Hematopoietic multipotent progenitor cell (in vitro differentiated cells): ENCODE measurements at places on chromosomes 16 and 17. TPM values are rescaled to one million over a fixed set of nuclear protein-coding genes. Genes with fewer than 3 reads are reported as not detected.

Gene LGALS9B
- under 0.01 TPM for total RNA-seq

DNA sequence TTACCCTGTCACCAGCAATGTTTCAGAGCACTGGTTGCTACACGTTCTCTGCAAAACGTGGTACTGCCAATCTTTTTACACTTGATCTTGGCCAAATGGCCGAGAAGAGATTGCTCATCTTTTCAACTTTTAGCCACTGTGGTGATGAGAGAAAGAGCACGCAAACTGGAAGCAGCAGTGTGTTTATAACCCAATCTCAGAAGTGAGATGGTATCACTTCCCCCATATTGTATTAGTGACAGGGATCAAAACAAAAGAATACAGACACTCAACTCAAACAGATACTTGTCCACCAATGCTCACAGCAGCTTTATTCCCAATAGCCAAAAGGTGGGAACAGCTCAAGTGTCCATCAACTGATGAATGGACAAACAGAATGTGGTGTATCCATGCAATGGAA, 72.1 kb upstream of the FA2H start:
- DNase-seq: no peak

DNA sequence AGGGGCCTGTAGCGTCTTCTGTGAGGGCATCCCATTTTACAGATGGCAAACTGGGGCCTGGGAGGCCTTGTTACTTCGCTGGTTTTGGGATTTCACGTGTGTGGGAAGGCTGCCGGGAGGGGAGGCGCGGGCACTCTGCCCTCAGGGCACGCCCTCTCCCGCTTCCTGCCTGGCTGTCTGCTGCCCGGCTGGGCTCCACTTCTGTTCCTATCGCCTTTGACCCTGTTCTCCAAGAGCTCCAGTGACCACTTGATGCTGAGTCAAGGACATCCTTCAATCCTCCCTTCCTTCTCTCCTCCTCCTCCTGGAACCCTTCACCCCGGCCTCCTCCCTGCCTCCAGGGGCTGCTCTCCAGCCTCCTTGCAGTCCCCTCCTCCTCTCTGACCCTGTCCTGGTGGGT, 16.0 kb downstream of the SPNS3 start:
- no peak for DNase-seq

- no peak for DNase-seq
Measured at GRCh38 chr16:88624977-88625576, 13.3 kb upstream of the IL17C start.

DNA sequence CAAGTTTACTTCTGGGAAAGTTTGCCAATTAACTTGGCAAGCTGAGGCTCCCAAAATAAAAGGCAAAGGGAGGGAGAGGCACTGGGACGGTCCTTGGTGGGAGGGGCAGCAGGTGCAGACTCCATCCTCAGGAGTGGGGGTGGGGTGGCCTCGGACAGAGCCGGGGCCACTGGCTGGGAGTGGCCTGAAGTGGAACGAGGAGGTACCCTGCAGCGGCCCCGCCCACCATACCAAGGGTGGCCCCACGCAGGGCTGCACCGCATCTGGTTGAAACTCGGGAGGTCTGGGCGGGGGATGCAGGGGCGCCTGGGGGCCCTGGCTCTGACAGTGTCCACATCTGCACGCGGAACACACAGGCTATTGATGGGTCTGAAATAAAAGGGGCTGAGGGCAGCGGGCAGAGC, 42.4 kb upstream of the SLC38A10 start:
- no peak for DNase-seq

DNA sequence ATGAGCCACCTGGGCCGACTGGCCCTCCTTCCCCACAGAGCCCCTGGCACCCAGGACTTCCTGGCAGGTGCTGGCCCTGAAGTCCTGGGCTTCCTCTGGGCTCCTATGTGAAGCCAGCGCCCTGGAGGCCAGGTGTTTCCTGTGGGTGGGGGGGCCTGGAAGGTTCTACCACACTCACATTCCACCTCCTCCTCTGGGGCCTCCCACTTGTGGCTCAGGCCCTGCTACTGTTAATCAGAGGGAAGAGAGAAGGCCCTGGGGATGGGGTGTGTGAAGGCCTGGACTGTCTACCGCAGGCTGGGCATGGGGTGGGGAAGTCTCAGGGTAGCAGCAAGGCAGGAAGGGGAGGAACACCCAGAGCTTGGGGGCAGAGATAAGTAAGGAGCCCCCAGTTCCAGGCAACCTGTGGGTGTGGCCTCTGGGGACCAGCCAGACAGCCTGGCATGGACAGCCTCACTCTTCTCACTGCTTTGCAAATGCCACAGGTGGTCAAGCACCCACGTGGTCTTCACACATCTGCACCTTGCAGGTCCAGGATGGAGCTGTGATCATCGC, 111.9 kb upstream of the TNRC6C start:
- DNase-seq: no peak

Gene LAT
- total RNA-seq: 3.0 TPM

- no peak for DNase-seq
Measured at GRCh38 chr16:50209546-50210265, 56.6 kb downstream of the TENT4B start.

Gene CIBAR2
- not detected for total RNA-seq

DNA sequence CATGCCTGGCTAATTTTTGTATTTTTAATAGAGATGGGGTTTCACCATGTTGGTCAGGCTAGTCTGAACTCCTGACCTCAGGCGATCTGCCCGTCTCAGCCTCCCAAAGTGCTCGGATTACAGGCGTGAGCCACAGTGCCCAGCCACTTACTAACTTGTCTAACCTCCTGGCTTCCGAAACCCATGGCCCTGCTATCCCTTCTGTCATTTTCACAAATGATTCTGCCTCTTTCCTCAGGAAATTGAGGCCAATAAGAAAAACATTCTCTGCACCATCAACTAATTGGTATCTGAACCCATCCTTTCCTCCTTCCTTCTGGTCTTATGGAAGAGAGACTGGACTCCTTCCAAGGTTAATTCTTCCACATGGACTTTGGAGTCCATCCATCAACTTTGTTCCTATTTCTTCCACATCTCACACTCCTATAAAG, 27.9 kb upstream of the TNRC6A start:
- no peak for DNase-seq

GRCh38 chr17:48595278-48595999, 1.9 kb upstream of the HOXB5 start:
- no peak for DNase-seq

DNA sequence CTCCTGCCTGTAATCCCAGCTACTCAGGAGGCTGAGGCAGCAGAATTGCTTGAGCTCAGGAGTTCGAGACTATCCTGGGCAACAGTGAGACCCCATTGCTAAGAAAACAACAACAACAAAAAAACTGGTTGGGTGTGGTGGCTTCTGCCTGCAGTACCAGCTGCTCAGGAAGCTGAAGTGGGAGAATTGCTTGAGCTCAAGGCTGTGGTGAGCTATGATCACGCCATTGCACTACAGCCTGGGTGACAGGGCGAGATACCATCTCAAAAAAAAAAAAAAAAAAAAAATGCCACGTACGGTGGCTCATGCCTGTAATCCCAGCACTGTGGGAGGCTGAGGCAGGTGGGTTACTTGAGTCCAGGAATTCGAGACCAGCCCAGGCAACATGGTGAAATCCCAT, 34.1 kb downstream of the NME2 start:
- DNase-seq: no peak

Gene COG8
- total RNA-seq: 57.9 TPM

Gene FBF1
- total RNA-seq: 25.9 TPM

GRCh38 chr16:78879011-78879410, 721.5 kb downstream of the MAF start:
- no peak for DNase-seq

GRCh38 chr17:38605411-38605840, 326 bp downstream of the SRCIN1 start:
- no peak for DNase-seq

Gene RNF43
- total RNA-seq: 0.54 TPM

Gene MYO15A
- total RNA-seq: 1.6 TPM

GRCh38 chr16:48905632-48906505, 295.9 kb upstream of the N4BP1 start:
- no peak for DNase-seq

GRCh38 chr16:23859713-23860269, 24.0 kb downstream of the PRKCB start:
- DNase-seq: no peak

DNA sequence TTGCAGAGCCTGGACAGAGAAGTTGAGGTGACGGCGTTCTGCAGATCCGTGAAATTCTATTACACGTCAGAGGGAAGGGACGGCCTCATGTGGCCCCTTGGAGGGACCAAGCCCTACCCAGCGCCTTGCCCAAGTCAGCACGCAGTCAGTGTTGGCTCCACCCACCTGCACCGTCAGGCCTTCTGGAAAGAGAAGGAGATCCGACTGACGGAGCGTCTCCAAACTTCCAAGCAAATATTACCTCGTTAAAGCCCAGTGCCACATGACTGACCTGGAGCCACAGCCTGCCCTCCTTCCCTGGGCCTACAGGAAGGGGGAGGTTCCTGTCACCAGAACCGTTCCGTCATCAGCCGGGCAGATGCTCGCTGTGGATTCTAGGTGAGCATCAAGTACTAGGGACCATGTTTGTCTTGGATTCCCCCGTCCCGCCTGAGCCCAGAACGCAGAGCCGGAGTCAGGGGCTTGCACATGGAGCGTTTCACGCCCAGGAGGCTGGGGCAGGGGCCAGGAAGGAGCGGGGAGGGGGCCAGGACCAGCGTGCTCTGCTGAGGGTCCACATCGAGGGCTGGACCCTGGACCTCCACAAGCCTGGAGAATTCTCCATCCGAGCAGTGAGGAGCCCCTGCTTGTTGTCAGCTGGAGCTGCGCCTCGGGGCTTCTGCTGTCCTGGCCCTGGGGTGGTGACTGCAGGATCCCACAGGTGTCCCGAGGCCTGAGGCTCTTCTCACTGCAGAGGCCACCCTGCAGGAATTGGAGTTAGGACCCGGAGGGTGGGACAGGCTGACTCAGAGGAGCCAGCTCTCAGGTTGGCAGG, 22.6 kb upstream of the METRNL start:
- no peak for DNase-seq

- peak; percentile 97 for DNase-seq
Measured at GRCh38 chr16:67547423-67548264, 14.7 kb upstream of the CTCF start.

DNA sequence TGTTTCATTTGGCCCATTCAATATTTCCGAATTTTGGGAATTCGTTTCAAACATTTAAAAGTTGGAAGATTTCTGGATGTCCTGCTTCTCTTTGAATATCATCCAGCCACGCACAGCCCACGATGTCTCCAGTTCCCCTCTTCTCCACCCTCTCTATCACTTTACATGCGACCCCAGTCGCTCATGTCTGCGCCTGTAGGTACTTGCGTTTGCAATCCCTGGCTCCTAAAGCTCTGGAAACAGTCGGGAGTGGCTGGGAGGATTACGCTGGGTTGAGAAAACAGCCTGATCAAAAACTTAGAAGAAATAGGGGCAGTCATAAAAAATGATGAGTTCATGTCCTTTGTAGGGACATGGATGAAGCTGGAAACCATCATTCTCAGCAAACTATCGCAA, 1.5 kb upstream of the SBK1 start:
- DNase-seq: no peak

- DNase-seq: no peak
Measured at GRCh38 chr17:35052780-35053179, 10.7 kb downstream of the RFFL start.

Gene SLC5A11
- total RNA-seq: under 0.01 TPM

GRCh38 chr17:45248132-45248957, 13.5 kb downstream of the SPATA32 start:
- DNase-seq: no peak

DNA sequence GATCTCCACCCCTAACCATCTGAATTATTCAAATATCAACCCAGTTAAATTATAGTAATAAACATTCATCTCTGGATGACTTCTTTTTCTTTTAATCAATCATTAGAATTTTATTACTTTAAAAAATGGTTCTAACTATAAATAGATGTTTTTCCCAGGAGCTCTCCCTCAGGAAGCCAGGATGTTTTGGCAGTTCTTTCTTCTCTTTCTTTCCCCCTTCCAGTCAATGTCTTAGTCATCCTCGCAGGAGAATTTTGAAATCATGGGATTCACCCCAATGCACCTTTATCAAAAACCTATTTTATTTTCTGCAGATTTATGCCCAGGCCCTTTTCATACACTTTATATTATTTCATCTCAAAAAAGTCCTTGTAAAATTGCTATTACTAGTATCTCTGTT, 711.6 kb downstream of the CDH11 start:
- DNase-seq: no peak

Gene ORAI3
- 142 TPM for total RNA-seq

GRCh38 chr17:37848690-37849616, 75.3 kb upstream of the TBC1D3K start:
- no peak for DNase-seq
